Omental fat pad (tissue), 4 donors: ENCODE measurements at places on chromosomes 4 and X. TPM values are rescaled to one million over a fixed set of nuclear protein-coding genes. Genes with fewer than 3 reads are reported as not detected.

Gene HSFX1
- 0.56 TPM for total RNA-seq

Gene SLC6A14
- total RNA-seq = not detected

Gene FOXR2
- not detected for total RNA-seq

Gene POU4F2
- total RNA-seq = not detected

Gene UBE2A
- total RNA-seq = 30.3 TPM

Gene XG
- 0.12 TPM for total RNA-seq
